Amygdala (tissue), 56 donors: ENCODE measurements at places on chromosomes 6 and 20.

GRCh38 chr6:137640086-137640485 lies 145.9 kb upstream of the OLIG3 start:
- peak; percentile 2 for DNase-seq

DNA sequence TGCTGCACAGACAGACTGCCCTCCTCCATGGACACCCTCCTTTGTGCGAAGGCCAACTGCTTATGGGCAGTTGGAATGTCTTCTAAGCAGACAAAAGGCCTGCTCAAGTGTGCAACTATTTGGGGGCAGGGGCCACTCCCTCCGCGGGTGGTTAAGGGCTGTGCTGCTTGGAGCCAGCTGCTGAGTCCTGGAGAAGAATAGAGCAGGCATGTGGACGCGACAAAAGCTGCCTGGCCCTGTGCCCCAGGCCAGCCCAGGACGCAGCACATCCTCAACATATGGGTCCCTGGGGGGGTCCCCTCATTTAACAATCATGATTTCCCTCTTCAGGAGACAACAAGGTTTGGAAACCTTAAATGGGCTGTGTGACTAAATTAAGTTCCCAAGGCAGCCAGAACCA lies 45.5 kb upstream of the ENTPD6 start:
- DNase-seq: no peak

GRCh38 chr6:125312478-125312877 lies 10.7 kb upstream of the HDDC2 start:
- DNase-seq: no peak

- no peak for DNase-seq
Measured at GRCh38 chr6:145893586-145893985, 70.6 kb downstream of the SHPRH start.

GRCh38 chr6:151018046-151018445 lies 152.5 kb downstream of the MTHFD1L start:
- no peak for DNase-seq

- DNase-seq: no peak
Measured at GRCh38 chr20:46307139-46307998, 929 bp downstream of the CDH22 start.

GRCh38 chr20:23240519-23240918 lies 110.1 kb upstream of the NXT1 start:
- no peak for DNase-seq

GRCh38 chr6:68114463-68115047 lies 520.5 kb upstream of the ADGRB3 start:
- DNase-seq: no peak

DNA sequence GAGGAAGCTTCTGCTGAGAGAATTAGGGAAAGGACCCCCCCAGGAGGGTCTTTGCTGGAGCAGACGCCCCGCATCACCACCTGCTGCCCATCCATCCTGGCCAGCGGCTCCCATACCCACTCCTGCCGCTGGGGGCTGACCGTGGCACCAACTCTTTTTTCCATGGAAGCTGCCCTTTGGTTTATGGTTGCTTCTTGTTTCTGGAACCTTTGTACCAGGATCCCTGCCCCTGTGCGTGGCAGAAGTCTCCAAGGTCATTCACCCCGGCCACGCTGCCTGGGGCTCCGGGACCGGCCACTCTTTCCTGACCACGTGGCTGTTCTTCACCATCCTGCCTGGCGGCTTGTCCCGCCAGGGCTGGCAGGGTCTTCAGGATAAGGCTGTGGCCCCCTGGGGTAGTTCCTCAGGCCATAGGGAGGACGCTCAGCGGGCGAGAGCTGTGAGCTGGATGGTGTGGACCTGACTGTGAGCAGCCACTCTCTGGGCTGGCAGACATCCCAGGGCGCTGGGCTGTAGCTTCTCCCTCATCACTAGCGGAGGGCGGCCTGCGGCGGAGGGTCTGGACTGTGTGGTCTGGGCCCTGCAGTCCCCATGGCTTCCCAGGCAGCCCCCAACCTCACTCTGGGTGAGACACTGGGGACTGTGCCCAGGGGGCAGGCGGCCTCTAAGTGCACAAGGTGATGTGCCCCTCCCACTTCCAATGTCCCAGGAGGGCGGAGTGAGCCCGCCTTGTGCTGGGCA lies 22.8 kb upstream of the RBBP8NL start:
- no peak for DNase-seq

DNA sequence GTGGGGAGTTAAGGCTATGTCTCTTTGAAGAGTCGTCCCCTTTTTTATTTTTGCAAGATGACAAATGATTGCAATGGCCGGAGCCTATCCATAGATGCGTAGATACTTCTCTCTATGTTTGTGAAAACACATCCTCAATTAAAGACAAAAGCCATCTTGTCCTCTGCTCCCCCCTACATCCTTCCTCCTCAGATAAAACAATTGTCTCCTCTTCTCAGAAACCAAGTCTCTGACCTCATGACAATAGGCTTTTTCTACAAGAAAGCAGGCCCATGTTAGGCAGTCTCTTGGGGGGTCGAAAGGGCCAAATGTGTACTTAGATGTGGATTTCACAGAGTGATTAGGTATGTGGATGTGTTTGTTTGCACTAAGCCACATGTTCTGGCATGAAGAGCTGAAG lies 51.1 kb upstream of the SSTR4 start:
- no peak for DNase-seq

GRCh38 chr6:160782228-160782627 lies 80.2 kb downstream of the PLG start:
- no peak for DNase-seq

- DNase-seq: no peak
Measured at GRCh38 chr20:420166-420620, 12.1 kb downstream of the RBCK1 start.

GRCh38 chr20:8854571-8854970 lies 214.3 kb upstream of the PLCB4 start:
- DNase-seq: no peak

GRCh38 chr6:168016721-168017525 lies 19.5 kb downstream of the KIF25 start:
- peak; percentile 27 for DNase-seq

DNA sequence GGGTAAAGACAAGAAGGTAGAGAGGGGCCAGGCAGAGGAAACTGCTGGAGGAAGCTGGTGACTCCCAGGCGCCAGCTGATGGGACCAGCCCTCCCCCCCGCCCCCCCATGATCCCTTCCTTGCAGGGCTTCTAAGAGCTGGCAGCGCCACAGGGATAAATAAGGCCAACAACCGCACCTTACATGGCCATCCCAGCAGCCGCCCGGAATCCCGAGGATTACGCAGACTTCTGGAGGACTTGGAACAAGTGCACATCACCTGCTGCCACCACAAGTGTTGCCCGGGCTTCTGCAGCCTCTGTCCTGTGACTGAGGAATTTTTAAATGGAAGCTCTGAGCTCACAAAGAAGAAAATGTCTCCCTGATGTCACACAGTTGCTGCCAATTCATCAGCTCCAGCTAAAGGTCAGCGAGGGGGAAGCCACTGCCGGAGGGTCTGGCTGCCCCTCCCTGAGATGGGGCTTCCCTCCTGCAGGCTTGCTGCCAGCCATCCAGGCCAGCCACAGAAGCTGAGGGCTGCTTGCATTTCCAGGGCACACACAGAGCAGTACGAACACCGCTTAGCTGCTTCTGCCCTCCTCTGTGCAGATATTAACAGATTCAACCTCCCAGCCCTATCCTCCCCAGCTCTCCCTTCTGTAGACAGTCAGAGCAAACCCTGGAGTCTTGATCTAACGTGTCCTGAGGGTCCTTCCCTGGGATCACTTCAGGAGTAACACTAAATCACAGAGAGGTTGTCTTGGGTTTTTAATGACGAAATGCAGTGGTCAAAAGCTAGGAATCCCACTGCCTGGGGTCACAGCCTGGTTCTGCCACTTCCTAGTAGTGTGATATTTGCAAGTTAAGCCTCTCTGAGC lies 38.6 kb upstream of the PIM1 start:
- no peak for DNase-seq

GRCh38 chr20:22098511-22098910 lies 393.0 kb downstream of the PAX1 start:
- DNase-seq: no peak

GRCh38 chr6:47162793-47163192 lies 120.7 kb upstream of the ADGRF1 start:
- no peak for DNase-seq

DNA sequence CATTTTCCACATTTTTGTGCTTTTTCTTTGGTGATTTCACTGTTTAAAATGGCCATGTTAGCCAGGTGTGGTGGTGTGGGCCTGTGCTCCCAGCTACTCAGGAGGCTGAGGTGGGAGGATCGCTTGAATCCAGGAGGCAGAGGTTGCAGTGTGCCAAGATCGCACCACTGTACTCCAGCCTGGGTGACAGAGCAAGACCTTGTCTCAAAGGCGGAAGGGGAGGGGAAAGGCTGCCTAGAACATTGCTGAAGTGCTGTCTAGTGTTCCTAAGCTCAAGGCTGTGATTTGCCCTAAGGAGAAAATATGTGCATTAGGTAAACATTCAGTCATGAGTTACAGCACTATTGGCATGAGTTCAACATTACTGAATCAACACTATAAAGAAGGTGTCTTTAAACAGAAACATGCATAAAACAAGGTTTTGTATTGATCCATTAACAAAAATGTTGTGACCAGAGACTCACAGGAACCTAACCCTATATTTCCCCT lies 14.0 kb downstream of the ZC2HC1B start:
- no peak for DNase-seq

DNA sequence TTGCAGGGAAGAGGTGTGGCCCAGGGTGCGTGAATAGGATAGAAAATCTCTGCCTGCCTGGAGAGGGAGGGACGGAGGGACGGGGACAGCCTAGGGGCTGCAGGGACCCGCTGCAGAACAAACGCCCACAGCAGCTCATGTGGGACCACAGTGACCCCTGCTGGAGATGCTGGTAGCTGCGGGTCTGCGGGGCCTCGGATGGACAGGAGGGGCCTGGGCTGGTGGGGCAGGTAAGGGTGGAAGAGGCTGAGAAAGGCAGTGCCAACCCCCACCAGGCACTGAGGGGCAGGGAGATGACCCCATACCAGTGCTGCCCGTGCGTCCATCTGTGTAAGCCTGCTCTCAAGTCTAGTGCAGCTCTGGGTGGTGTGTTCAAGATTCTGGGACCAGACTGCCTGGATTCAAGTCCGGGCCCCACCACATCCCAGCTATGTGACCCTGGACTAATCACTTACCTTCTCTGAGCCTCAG lies 39.4 kb downstream of the KIAA1755 start:
- peak; percentile 51 for DNase-seq

DNA sequence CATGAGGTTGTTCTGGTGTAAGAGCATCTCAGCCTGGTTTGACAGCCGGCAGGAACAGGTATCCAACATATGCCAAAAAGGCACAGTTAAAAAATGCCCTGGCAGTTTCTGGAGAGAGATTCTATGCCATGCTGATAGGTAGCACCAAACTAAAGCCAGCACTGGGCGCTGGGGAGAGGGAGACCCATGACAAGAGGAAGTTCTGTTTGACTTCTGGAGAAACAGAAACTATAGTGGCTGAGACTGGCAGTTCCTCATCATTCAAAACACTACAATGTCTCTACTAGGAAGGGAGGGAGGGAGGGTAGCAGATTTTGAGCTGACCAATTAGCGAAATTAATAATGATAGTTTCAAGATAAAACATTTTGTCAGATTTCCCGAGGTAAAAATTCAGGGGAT lies 174.1 kb downstream of the ADAT2 start:
- DNase-seq: no peak

GRCh38 chr6:63714091-63714490 lies 78.5 kb downstream of the PHF3 start:
- no peak for DNase-seq

DNA sequence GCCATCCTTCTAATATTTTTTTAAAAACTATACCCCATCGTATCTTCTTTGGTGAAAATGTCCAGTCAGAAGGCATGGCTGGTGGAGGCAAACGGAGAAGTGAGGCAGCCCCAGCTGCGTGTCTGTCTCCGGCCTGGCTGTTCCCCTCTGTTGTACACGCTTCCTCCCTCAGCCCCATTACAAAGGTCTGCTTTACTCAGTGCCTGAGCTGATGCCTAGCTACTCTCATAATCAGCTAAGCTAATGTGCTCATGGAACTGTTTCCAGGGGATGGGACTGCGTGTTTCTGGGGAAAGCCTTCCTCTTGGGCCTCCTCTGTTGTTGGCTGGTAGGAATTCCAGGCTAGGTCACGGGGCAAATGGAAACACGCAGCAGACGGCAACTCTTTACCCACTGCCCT lies 67.3 kb downstream of the PPP1R3G start:
- DNase-seq: no peak

DNA sequence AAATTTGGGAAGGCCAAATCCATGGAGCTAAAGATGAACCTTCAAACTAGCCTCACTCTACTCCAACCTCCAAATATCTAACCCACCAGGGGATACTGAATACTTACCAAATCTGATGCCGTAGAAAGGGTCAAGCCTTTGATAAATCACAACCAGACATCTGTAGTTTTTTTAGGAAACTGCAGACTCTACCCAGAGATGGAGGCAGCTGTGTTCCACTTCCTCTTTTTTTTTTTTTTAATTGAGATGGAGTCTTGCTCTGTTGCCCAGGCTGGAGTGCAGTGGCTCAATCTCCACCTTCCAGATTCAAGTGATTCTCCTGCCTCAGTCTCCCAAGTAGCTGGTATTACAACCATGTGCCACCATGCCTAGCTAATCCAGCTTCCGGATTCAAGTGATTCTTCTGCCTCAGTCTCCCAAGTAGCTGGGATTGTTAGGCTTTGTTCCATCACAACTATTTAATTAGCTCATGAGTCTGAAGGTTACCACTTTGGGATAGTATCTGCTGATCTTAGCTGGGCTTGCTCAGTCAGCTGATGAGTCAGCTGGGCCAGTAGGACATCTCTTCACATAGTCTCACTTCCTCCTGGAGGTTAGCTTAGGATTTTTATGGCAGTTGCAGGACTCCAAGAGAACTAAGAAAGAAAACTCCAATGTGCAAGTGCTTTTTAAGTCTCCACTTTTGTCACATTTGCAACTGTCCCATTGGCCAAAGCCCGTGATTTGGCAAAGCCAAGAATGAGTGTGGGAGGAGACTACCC lies 13.3 kb downstream of the FRK start:
- no peak for DNase-seq

DNA sequence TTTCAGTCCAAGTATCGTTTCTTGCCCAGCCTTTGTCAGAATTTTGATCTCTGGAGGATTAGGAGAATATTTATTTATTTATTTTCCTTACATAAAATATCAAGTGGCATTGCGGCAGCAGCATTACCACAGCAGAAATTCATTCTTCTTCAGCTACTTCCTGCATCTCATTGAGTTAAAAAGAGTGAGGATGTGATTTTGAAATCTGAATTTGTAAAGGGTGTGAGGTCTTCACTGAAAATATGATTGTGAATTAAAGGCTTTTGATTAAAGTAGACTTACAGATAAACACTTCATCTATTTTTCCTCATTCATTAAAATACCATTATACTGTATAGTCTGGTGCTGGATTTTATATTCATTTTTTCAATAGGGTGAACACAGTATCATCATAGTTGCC lies 328.4 kb downstream of the PRL start:
- DNase-seq: no peak

DNA sequence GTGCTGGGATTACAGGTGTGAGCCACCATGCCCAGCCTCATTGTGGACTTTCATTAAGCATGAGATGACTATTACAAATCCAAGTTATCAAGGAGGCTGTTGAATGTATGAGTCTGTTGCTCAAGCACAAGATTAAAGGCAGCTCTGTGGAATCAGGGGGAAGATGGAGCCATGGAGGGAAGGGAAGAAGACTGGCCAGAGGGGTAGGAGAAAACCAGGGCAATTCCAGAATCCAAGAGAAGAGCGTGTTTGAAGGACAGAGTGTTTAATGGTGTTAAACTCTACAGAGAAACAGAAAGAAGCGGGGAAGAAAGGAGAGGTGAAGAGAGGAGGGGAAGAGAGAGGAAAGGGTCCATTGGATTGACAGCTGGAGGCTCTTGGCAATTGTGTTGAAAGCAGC lies 49.8 kb upstream of the TTPAL start:
- DNase-seq: no peak
